ENCODE measurements at places on chromosomes 1 and 21.

DNA sequence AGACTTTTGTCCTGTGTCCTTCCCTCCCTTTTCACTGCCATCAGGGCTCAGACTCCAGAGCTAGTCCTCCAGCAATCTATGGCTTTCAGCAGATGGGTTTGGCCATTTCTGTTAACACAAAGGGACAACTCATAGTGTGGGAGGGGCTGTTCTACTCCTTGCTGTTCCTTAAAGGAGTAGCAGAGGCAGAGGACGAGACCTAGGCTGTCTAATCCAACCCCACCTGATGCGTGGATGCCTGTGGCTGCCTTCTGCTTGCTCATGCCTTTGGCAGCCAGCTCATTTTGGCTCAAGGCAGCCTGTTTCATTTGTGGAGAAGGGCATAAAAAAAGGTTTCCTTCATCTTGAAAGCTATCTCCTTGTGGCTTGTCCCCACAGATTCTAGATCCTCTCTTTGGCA lies 27.0 kb downstream of the MFSD2A start:
- no peak for DNase-seq

DNA sequence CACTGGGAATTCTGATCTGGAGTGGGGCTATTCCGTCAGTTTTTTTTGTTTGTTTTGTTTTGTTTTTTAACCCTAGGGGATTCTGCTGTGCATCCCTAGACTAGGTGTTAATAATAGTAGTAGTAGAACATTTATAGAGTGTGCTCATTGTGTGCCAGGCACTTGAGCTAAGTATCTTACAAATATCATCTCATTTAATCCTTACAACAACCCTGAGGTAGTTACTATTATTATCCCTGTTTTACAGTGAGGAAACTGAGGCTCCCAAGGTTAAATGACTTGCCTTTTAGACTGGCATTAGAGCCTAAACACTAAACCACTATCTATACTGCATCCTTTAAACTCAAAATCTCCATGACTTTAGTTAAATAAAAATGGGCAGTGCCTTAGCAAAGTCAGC lies 22.1 kb downstream of the TOR3A start:
- DNase-seq: no peak

DNA sequence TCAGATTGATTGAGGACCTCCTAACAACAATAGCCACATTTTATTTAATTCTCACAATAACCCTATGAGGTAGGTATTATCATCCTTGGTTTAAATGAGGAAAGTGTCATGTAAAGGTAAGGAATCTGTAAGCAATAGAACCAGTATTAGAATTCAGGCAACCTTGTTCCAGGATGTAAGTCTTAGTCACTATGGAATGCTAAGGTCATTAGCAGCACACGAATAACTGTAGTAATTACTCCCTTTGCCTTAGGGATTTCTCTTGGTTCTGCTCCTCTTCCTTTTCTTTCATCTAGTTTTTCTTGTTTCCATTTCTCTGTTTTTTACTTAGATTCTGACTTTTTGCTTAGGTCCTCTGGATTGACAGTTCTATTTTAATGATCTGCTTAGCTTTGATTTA lies 23.1 kb upstream of the ATP6V1G3 start:
- DNase-seq: no peak

- no peak for DNase-seq
Measured at GRCh38 chr21:43817157-43818086, 28.0 kb downstream of the RRP1 start.

DNA sequence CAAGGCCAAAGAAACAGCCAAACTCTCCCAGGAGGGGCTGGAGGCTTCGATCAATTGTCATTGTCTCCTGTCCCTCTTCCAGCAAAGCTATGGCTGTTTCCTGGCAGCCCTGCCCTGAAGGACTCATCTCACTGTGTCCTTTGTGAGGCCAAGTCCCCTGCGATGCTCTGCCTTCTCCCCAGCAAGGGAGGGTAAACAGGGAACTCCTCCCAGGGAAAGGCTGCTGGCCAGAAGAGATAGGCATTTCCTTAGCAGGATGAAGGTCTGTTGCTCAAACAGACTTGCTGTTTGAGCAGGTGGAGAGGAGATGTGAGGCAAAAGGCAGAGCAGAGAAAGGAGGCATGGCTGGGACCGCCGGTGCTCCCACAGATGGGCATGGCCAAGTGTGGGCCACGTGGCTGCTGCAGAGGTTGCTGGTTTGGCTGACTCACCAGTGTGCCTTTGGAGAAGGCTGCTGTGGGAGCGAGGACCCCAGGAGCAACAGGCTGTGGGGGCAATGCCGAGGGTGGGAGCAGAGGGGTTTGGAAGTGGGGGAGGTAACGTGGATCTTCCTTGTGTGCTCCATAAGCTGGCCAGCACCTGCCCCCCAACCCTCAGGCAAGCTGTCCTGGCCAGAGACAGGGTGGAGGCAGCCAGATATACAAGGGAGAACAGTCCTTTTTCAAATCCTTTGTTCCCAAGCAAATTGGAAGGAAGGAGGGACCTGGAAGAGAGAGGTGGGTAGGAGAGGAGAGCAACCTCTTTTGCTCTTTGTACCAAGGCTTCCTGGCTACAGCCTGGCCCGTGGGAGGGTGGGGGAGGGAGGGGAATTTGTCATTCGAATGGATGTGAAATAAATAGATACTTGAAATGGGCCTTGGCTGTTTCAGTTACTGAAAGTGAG lies 449.8 kb downstream of the SIPA1L2 start:
- DNase-seq: no peak

GRCh38 chr1:8473121-8473875 lies 155.4 kb downstream of the SLC45A1 start:
- no peak for DNase-seq

DNA sequence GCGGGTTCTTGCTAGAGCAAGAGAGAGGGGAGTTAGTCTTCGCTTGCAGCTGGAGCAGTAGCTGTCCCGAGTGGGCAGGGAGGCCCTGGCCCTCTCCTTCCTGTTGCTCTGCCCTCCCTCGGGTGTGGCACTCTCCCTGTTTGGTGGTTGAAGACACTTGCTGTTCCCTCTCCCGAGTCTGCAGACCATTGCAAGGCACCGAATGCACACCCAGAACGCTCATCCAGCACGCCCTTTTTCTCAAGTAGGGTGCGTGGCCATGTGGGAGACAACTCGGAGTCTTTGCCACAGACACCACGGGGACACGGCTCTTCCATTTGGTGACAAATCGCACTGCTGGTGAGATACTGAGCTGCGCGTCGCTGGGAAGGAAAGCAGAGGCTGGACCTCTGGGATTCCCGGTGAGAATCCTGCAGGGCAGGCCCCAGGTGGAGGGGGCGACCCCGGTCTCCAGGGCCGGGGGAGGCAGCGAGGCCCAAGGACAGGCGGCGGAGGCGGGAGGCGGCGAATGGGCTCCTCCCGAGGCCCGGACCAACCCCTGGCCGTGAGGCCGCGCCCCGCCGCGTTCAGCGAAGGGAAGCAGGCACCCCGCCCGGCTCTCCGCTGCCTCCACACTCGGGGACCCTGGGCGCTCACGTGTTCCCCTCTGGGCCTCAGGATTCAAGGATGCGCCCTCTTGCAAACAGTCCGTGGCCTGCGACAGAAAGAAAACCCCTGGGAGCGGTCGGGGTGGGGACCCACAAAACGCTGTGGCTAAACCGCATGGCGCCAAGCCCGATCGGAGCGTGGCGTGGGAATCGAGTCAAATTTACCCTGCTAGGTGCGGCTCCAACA lies 10.4 kb upstream of the TMEM200B start:
- no peak for DNase-seq

- DNase-seq: no peak
Measured at GRCh38 chr21:38173276-38174035, 83.3 kb upstream of the KCNJ15 start.

DNA sequence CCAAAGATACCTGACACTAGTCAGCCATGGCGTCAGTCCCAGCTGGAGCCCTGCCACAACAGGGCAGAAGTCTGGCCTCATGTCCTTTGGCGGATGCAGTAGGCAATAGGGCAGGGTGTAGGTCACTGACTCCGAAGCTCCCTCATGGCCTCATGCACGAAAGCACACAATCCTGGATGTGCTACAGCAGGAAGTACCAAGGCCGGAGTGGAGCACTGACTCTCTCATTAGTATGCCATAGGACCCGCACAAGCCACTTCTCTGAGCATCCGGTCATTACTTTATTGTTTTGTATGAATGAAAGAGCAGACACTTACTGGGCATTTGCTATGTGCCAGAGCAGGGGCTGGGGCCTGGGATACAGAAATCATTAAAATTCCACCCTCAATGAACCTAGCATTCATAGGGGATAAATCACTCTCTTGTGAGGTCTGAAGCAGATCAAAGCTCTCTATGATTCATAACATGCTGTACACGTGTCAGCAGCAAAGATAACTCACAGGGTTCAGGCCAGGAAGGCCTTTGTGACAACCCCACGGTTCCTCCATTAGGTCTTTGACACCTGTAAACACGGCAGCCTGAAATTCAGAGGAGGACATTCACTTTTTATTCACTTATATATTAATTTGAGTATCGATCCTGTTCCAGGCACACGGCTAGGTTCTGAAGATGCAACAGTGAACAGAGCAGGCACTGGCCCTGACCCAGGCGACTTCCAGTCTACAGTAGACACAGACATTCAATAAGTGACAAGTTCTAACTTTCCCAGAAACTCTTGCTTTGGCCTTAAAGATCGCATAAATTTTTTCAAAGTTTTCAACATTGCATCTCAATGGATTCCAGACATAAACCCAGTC lies 357.9 kb upstream of the USP24 start:
- DNase-seq: no peak

DNA sequence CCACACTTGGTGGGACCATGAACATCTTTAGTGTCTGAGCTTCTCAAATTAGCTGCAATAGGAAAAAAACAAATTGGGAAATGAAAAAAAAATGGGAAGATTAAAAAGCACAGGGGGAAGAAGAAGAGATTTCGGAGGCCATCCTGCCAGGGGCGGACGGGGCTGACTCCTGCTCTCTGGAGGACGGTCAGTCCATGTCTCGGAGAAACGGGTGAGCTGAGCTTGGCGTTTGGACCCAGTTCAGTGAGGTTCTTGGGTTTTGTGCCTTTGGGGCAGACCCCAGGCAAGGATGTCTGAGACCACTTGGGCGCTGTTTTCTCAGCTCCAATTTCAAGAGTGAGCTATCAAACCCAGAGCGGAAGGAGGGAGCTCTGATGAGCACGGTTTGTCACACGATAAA lies 123.9 kb downstream of the PRDM2 start:
- no peak for DNase-seq

DNA sequence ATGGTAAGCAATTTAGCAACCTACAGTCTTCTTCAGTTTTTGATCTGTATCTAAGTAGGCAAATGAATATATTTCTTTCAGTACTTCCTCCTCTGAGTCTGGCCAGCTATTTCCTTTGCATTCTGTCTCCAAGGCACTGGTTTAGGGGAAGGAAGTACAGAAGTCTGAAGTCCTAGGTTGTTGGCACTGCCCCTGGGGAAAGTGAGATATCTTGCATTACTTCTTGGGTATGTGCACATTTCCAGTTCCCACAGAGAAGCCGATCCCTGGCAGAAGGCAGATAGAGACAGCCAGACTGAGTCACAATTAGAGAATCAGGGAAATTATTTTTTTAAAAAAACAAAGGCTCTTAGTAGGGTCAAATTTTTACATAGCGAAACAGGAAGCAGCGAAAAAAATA lies 98.8 kb downstream of the RASAL2 start:
- no peak for DNase-seq

- DNase-seq: no peak
Measured at GRCh38 chr1:230792691-230793462, 45.7 kb downstream of the CAPN9 start.

GRCh38 chr1:118985640-118986554 lies 2.2 kb downstream of the TBX15 start:
- no peak for DNase-seq

- DNase-seq: no peak
Measured at GRCh38 chr1:230273141-230273710, 152.9 kb downstream of the PGBD5 start.

- DNase-seq: no peak
Measured at GRCh38 chr1:200228081-200228480, 181.8 kb downstream of the ZNF281 start.

GRCh38 chr1:245641384-245641783 lies 486.6 kb downstream of the KIF26B start:
- no peak for DNase-seq

DNA sequence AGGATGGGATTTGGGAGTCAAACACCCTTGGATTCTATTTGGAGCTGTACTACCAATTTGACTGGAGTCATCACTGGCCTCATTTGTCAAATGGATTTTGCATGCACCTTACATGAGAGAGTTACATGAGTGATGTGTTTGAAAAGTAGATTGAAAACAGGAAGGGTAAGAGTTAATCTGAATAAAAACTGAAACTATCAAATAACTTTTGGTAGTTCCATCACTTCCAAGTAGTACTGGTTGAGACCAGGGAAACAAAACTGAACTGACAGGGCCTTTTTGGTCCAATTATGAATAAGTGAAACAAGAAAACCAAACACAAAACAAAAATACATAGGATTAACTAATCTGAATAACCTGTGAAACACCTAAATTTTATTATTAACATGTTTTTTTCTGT lies 30.2 kb downstream of the NUCKS1 start:
- DNase-seq: no peak

- DNase-seq: no peak
Measured at GRCh38 chr21:18382141-18382540, 21.4 kb downstream of the TMPRSS15 start.

DNA sequence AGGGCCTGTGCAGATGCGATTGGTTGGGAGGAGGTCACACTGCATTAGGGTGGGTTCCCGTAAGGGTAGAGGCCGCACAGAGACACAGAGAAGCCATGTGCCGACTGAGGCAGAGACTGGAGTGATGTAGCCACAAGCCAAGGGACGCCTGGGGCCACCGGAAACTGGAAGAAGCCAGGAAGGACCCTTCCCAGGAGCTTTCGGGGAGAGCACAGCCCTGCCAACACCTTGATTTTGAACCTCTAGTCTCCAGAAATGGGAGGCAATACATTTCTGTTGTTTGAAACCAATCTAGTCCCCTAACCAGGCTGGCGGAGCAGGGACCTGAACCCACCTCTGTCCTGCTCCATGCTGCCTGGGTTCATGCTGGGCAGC lies 10.8 kb downstream of the UBASH3A start:
- DNase-seq: no peak

DNA sequence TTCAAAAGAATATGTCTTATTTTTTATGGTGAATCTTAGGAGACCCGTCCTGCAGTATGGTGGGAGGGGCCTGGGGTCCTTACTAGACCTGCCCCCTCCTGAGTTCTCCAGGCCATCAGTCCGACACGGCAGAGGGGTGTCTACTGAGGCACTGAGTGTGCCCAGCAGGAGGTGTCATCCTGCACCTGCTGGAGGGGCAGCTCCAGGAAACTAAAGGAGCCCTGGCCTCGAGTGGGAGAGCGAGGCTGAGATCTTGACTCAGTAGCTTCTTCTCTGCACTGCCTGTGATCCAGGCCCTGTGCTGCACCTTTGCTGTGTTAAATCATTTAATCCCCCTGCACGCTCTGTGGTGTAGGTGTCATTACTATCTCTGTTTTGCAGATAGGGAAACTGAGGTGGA lies 587.7 kb downstream of the PTPRU start:
- no peak for DNase-seq

DNA sequence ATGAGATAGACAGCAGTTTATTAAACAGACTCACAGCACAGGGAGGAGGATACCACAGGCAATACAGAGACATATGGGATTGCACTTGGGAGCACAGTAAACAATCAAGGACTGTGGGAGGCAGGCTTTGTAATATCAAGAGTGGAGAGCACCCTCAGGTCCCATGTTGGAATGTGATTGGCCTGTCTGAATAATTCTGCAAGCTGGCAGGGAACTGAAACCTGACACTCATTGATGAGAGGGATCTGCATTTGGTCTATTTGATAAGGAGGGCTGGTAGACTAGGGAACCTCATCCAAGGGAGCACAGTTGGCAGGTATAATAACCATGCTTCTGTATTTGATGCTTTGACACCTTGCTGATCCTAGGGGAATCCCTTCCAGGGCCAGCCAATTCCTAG lies 69.9 kb upstream of the PRMT6 start:
- DNase-seq: no peak
